IMR-90 (cell line): ENCODE measurements at places on chromosomes 2 and 18.

GRCh38 chr2:221458578-221458977 lies 113.5 kb downstream of the EPHA4 start:
- no peak for DNase-seq

GRCh38 chr2:190069936-190070696 lies 7.6 kb upstream of the MSTN start:
- DNase-seq, result peak; percentile 75

- peak; percentile 75 for DNase-seq
Observed at GRCh38 chr18:24600076-24600654, 139.7 kb downstream of the HRH4 start.

GRCh38 chr2:240309214-240309613 lies 126.2 kb upstream of the GPC1 start:
- no peak for DNase-seq

GRCh38 chr2:111221701-111222100 lies 101.0 kb downstream of the BCL2L11 start:
- DNase-seq, result no peak

DNA sequence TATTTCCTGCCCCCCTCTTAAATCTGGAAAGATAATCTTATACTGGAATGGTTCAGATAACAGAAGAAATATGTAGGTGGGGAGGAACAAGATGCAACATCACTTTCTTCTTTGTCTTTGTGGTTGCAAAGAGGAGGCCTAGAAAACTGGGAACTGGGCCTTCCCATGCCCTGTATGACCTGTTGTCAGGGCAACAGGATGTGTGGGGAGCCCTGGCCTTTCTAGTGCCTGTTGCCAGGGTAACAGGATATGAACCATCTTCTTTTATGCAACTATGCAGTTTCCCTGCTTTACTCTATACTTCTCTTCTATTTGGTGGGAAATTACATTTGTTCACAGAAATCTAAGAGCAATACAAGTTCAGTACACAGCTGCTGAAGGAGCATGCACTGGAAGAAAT lies 79.8 kb upstream of the PDE1A start:
- DNase-seq, result peak; percentile 65

GRCh38 chr2:237638176-237638575 lies 10.8 kb downstream of the LRRFIP1 start:
- no peak for DNase-seq

- DNase-seq, result peak; percentile 76
Observed at GRCh38 chr2:138421971-138422335, 79.6 kb upstream of the SPOPL start.

GRCh38 chr2:241156971-241157441 lies 6.7 kb downstream of the PPP1R7 start:
- DNase-seq, result no peak

GRCh38 chr2:11102956-11103860 lies 52.1 kb upstream of the SLC66A3 start:
- DNase-seq, result no peak

GRCh38 chr2:102436323-102436722 lies 13.4 kb downstream of the IL18RAP start:
- DNase-seq, result peak; percentile 63

GRCh38 chr2:217260441-217261115 lies 400.7 kb upstream of the TNP1 start:
- DNase-seq, result no peak

DNA sequence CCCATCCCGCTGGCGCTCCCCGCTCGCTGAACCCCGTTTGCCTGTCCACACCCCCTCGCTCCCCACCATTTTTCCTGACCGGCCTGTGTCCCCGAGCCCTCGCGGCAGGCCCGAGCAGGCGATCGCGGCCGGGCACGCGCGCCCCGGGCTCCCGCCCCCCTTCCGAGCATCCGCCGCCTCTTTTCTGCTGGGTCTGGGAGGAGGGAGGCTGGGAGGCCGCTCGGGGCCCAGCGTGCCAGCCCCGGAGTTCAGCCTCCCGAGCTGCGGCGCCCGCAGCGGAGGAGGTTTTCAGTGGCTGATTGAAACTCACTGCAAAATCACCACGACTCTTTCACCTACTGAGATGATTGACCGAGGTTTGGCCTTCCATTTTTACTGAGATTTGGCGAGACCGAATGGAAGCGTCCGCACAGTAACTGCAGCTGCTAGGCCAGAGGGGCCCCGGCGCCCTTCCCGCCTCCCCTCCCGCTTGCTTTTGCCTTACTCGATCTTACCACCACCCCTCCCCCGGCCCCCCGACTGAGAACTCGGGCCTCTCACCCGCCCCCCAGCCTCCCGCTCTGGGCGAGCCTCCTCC lies 4.8 kb downstream of the SOX11 start:
- peak; percentile 53 for DNase-seq

DNA sequence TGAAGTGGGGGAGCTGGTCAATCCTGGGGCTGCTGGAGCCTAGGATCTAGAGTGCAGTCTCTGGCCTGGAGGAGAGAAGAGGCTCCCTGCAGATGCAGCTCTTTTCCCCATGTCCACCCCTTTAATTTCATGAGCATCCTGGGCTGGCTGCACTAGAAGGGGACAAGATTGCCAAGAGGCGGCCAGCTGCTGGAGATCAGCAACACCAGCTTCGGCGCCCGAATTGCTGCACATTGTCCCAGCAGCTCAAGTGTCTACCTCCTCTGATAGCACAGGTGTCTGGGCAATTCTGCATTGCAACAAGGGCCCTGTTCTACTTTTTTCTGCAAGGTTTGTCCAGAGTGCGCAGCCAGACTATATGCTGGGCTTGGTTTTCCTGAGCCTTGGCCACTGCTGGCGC lies 125.7 kb downstream of the AGAP1 start:
- DNase-seq, result no peak

DNA sequence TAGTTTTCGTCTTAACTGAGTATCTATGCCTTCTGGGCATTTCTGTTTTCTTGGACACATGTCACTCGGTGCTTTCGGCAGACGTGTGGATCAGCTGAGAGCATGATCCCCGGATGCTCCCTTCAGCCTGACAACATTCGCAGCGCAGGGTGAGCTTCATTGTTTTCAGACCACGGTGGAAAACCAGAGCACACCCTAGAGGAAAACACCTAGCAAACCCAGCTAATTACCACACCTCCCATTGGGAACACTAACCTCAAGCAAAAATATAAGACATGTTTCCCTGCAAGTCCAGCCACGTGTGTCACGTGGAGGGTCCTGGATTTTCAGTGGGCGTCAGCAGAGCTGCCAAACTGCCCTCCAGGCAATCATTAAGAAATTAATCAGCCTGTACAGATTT lies 31.0 kb downstream of the ANKRD29 start:
- DNase-seq, result no peak

GRCh38 chr2:38315707-38316333 lies 61.3 kb downstream of the ATL2 start:
- DNase-seq, result peak; percentile 59

GRCh38 chr2:11597538-11598225 lies 63.8 kb downstream of the GREB1 start:
- DNase-seq, result no peak

GRCh38 chr2:18399601-18400000 lies 160.9 kb downstream of the RDH14 start:
- peak; percentile 41 for DNase-seq

- no peak for DNase-seq
Observed at GRCh38 chr2:1677821-1678165, 66.5 kb downstream of the PXDN start.

DNA sequence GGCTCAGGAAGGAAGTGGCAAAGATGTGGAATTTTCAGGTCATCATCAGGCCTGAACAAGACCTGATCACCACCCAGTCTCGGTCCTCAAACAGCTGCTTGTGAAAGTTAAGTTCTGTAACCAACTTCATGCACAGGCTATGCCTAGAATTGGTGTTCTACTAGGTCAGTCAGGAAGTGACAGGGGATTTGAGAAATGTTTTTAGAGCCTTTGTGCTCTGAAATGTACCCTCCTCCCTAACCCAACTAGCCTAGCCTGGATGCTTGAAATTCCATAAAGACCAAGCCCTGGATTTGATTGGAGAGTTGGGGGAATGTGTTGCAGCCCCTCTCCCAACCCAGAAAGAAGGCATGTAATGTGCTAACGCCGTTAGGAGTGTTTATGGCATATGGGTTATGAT lies 63.3 kb downstream of the TGOLN2 start:
- DNase-seq, result peak; percentile 33
